ENCODE measurements at places on chromosomes 4 and X.

- DNase-seq = peak; percentile 63
These were observed 7.7 kb downstream of the HAND2 start for GRCh38 chr4:173522160-173522950.

DNA sequence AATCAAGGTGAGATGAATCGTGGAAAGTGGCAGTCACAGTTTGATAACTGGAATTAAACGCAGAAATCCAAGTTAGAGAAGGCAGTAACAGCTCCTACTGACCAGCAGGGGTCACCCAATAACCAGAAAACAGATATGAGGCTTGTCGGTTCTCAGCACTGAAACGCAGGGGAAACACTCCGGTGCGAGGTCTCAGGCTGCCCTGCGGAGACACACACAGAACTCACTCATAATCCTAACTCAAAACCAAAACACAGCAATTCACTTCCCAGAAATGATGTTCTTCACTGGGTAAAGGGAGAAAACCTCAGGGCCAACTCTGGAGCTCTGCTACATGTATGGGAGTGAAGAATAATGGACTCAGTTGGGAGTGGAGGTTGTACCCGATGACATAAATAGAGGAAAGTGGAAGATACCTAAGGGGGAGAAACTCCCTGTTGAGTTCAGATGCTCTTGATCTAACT lies 384.4 kb downstream of the RAPGEF2 start:
- peak; percentile 60 for DNase-seq

GRCh38 chr4:79442422-79442821 lies 34.4 kb upstream of the GK2 start:
- DNase-seq = no peak

GRCh38 chr4:3392321-3392720 lies 49.4 kb upstream of the HGFAC start:
- DNase-seq = no peak

DNA sequence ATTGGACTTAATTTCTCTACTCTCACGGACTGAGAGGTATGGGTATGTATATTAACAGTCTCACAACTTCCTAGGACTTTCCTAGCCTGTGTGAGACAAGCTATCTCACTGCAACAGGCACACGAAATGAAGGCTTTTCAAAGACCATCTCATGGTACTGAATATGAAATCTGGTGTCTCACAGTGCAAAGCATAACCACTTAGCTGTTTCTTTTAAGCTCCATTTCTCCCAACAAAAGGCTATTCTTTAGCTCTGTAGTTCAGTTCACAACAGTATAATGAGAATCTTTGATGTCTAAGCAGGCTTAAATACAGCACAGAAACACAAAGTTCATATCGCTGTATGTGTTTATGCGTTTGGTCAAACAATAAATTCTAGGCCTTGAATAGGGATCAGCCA lies 116.2 kb upstream of the PCDH18 start:
- DNase-seq = no peak

GRCh38 chrX:53440621-53441517 lies 6.7 kb upstream of the HSD17B10 start:
- DNase-seq = peak; percentile 36

DNA sequence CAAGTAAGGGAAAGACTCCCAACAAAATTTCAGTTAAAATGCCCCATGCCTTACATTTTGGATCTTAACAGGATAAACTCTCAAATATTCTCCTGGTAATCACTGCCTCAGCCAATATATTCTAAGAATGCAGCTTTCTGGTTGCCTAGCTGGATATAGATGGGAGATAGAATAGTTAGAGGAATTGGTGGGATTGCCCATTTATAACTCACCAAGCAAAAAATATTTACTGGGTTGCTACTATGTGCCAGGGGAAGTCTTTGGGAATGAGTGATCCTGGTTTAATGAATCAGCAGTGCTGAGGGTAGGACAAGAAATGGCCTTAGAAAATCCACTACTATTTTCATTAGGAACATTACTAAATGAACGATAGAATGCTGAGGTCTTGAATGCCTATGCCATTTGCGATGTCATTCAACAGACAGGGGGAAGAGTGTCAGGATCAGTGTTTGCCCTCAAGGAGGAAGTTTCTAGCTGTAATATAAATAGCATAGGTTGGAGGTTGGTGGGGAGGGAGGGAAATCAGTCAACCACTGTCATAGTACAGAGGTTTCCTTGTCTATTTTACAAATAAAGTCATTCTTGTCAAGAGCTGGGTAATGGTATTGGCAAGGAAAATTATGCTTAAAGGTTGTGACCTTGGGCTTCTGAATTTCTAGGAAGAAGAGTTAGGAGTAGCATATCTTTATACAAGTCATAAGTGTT lies 63.5 kb downstream of the ENOPH1 start:
- DNase-seq = peak; percentile 28

DNA sequence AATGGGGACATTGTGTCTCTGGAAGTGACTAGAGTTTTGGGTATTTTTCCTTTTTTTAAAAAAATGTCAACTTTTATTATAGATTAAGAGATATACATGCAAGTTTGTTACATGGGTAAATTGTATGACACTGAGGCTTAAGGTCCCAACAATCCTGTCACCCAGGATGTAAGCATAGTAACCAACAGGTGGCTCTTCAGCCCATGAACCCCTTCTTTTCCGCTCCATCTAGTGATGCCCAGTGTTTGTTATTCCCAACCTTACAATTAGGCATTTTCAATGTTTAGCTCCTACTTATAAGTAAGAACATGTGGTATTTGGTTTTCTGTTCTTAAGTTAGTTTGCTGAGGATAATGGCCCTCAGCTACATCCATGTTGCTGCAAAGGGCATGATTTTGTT lies 102.7 kb downstream of the GRID2 start:
- no peak for DNase-seq

Data from stromal cell of bone marrow (primary cell).